ENCODE measurements at places on chromosomes 13 and 19. TPM values are rescaled to one million over a fixed set of nuclear protein-coding genes. Genes with fewer than 3 reads are reported as not detected.
A peak's percentile ranks its signal among the peaks of the same experiment; 100 is the strongest.

ZNF296 gene
- 3.0 TPM for total RNA-seq

MAN2B1 gene
- 67.1 TPM for total RNA-seq

GAS6 gene
- total RNA-seq: 0.79 TPM

SSC5D gene
- total RNA-seq: 2.2 TPM

GRCh38 chr19:13290741-13291140 lies 140.5 kb downstream of the IER2 start:
- H3K4me3 ChIP-seq: no peak overlapping the region
- H3K27ac ChIP-seq: no peak overlapping the region
- no peaks in the 10 kb centered on the region for H3K4me1 ChIP-seq
- H3K27me3 ChIP-seq: no peaks in the 10 kb centered on the region

- peak; percentile 52 for DNase-seq
- H3K27ac ChIP-seq: no peak overlapping the region
- no peaks in the 10 kb centered on the region for H3K36me3 ChIP-seq
- no peak overlapping the region for H3K4me3 ChIP-seq
- peaks cover 23% of the 10 kb centered on the region for H3K4me1 ChIP-seq
Observed at GRCh38 chr19:31220540-31220939, 128.7 kb downstream of the TSHZ3 start.

RASGRP4 gene
- total RNA-seq: not detected

- H3K4me1 ChIP-seq: no peaks in the 10 kb centered on the region
- no peak overlapping the region for H3K27ac ChIP-seq
- H3K36me3 ChIP-seq: no peaks in the 10 kb centered on the region
- DNase-seq: no peak
Observed at GRCh38 chr19:13425151-13425550, 81.1 kb downstream of the CACNA1A start.

DNA sequence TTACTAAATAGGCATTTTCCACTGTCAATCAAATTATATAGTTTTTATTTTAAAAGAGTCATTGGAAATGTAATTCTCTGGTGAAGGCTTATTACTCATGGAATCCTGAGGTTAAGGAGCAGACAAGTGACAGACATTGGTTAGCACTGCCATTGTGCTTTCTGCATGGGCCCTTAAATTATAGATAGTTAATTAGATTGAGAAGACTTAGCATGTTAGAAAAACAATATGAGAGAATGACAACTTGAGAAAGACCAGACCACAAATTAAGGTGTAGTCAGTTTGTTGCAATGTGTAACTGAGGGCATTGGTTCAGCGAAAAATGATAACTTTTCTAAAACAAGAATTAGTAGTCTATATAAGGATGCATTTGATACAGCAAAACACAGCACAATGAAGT lies 195.5 kb downstream of the SLITRK6 start:
- H3K27ac ChIP-seq: no peak overlapping the region
- H3K4me1 ChIP-seq: no peaks in the 10 kb centered on the region
- no peak overlapping the region for H3K4me3 ChIP-seq
- no peak for DNase-seq

DNA sequence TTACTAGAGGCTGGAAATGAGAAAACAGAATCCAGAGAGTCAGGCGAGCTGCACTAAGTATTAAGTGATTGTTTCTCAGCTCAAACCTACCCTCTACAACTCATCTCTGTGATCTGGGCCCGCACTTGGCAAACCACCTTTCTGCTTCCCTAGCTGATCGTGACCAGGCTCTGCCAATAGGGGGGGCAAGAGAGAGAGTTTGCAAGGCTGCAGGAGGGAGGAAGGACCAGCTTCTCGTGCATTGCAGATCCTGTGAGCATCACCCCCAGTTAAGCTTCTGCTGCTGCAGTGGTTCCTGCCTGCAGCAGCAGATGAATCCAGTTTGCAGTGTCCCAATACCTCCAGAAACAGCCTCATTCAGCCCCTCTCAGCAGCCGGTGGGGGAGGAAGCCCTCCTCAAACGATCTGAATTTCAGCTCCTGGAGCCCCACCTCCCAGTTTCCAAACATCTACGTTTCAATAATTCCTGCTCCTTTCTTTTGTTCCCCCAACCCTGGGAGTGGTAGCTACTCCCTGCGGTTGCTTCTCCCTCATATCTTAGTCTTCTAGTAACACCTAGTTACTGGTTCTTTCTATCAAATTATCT lies 20.0 kb downstream of the XRCC1 start:
- DNase-seq: peak; percentile 88
- H3K4me1 ChIP-seq: peaks cover 26% of the 10 kb centered on the region
- H3K4me3 ChIP-seq: no peak overlapping the region
- peaks cover 39% of the 10 kb centered on the region for H3K36me3 ChIP-seq
- no peaks in the 10 kb centered on the region for H3K27me3 ChIP-seq

GRCh38 chr19:40650749-40651305 lies 39.6 kb downstream of the NUMBL start:
- no peaks in the 10 kb centered on the region for H3K27me3 ChIP-seq
- H3K36me3 ChIP-seq: no peaks in the 10 kb centered on the region
- H3K27ac ChIP-seq: no peak overlapping the region
- H3K4me1 ChIP-seq: peaks cover 4% of the 10 kb centered on the region

CLDN10 gene
- 0.37 TPM for total RNA-seq

DNA sequence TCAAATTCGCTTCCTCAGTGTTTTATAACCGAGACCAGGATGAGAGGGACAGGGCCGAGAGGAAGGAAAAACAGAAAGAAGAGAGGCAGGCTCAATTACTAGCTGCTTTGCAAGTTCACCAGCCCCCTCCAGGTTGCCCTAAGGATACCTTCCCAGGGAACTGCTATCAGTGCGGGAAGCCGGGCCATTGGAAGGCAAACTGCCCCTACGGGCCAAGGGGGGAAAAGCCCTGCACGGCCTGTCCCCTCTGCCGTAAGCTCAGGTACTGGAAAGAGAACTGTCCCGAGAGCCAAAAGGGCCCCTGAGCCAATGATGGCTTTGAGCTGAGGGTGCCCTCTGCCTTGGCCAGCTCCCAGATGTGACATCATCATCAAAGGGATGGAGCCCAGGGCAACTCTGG lies 3.2 kb upstream of the ERVV-1 start:
- no peak overlapping the region for H3K4me3 ChIP-seq
- DNase-seq: no peak
- H3K36me3 ChIP-seq: no peaks in the 10 kb centered on the region
- no peaks in the 10 kb centered on the region for H3K4me1 ChIP-seq
- no peaks in the 10 kb centered on the region for H3K27me3 ChIP-seq

DNA sequence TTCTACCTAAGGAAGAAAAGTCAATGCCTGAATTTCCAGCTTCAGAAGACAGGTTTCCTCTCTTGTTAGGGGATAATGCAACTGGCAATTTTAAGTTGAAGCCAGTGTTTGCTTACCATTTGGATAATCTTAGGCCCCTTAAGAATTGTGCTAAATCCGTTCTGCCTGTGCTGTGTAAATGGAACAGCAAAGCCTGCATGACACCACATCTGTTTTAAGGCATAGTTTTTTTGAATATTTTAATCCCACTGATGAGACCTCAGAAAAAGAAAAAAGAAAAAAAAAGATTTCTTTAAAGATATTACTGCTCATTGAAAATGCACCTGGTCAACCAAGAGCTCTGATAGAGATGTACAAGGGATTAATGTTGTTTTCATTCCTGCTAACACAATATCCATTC lies 419.2 kb downstream of the SLITRK6 start:
- no peaks in the 10 kb centered on the region for H3K36me3 ChIP-seq
- DNase-seq: no peak
- H3K4me3 ChIP-seq: no peak overlapping the region
- no peak overlapping the region for H3K27ac ChIP-seq
- H3K4me1 ChIP-seq: no peaks in the 10 kb centered on the region

SIGLEC5 gene
- not detected for total RNA-seq

- H3K4me3 ChIP-seq: no peak overlapping the region
- no peak overlapping the region for H3K27ac ChIP-seq
- H3K27me3 ChIP-seq: no peaks in the 10 kb centered on the region
- no peaks in the 10 kb centered on the region for H3K4me1 ChIP-seq
- H3K36me3 ChIP-seq: peaks cover 49% of the 10 kb centered on the region
Observed at GRCh38 chr19:13134626-13135025, 15.5 kb downstream of the STX10 start.

DNA sequence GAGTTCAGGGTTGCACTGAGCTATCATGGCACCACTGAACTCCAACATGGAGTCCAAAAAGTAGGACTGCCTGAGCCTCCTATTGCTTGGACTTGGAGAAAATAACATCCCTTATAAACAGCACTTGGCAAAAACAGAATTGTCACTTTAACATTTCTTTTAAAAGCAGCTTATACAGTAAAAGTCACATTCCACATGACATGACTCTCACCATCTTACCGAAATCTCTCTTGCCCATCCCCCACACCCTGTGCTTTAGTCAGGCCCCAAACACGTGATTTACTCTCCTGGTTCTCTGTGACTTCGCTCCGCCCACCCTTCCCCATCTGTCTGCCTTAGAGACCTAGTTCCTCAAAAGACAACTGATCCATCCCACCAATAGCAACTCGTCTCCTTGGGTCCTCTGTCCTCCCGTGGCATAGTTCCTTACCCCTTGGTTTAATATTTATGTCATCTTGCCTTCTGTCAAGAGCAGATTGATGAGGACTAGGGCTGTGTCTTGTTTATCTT lies 4.6 kb downstream of the SAFB start:
- H3K4me3 ChIP-seq: no peak overlapping the region
- peaks cover 64% of the 10 kb centered on the region for H3K36me3 ChIP-seq
- DNase-seq: peak; percentile 44
- no peaks in the 10 kb centered on the region for H3K27me3 ChIP-seq

- no peaks in the 10 kb centered on the region for H3K36me3 ChIP-seq
- H3K27me3 ChIP-seq: no peaks in the 10 kb centered on the region
- no peak for DNase-seq
- no peak overlapping the region for H3K27ac ChIP-seq
- no peaks in the 10 kb centered on the region for H3K4me1 ChIP-seq
- H3K4me3 ChIP-seq: no peak overlapping the region
Observed at GRCh38 chr13:108624108-108624507, 5.3 kb upstream of the MYO16 start.

GIPR gene
- 1.0 TPM for total RNA-seq

DNA sequence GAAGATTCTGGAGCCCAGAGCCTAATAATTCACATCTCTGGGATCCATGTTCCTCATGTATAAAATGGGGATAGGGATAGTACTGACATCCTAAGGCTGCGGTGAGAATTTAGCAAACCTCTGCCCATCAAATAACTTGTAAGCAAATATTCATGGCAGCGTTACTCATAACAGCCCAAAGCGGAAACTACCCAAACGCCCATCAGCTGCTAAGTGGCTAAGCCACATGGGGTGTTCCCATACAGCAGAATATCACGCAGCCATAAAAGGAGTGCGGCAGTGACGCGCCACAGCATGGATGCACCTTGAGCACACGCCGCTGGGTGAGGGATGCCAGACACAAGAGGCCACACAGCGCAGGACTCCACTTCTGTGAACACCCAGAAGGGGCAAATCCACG lies 19.7 kb downstream of the VRK3 start:
- H3K27me3 ChIP-seq: no peaks in the 10 kb centered on the region
- H3K27ac ChIP-seq: no peak overlapping the region
- no peak for DNase-seq

PGLYRP2 gene
- 4.7 TPM for total RNA-seq

- no peak within 1 kb of the TSS for H3K4me3 ChIP-seq
- H3K4me1 ChIP-seq: no peaks in the 10 kb centered on the region
- no peak within 1 kb of the TSS for H3K27ac ChIP-seq
- peak; percentile 44 for DNase-seq
- H3K36me3 ChIP-seq: no peaks in the 10 kb centered on the region
Observed at GRCh38 chr19:15934332-15935078, at the start of gene CYP4F11. CYP4F11 (minus strand) TSS chr19:15934529; CDS start chr19:15934408, 121 bp downstream.

KIR2DL4 gene
- not detected for total RNA-seq

DNA sequence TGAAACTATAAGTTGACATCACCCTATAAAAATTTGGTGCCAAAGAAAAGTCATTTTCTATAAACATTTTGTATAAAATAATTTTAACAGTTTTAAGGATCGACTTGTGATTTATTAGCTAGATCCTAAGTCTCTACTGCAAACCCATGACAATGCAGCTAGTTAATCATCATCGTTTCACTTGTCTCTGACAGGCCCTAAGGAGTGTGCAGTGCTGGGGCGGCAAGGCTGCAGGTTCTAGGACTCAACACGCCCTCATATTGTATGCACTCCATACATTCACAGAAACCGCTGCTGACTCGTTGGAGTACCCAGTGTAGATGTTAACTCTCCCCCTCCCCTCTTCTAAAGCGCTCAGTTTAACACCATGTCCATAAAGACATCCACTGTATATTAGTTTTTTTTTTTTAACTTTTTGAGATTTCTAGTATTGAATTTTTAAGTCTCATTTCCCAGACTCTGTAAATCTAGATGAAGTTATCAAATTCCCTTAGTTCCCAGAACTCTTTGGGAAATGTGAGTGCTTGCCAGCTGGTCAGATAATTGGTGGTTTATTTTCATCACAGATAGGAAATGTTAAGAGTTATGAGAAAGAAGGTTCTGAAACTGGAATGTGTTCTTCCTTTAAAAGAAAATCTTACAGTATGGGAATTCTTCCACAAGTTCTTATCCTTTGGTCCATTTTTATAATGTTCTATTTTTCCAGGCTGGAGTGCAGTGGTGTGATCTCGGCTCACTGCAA lies 162.8 kb upstream of the RNF113B start:
- no peak for DNase-seq
- H3K4me1 ChIP-seq: peaks cover 6% of the 10 kb centered on the region
- H3K27ac ChIP-seq: no peak overlapping the region
- no peaks in the 10 kb centered on the region for H3K36me3 ChIP-seq
- H3K4me3 ChIP-seq: no peak overlapping the region
- no peaks in the 10 kb centered on the region for H3K27me3 ChIP-seq
